PC-9 (cell line): ENCODE measurements at places on chromosomes 12 and 14.

DNA sequence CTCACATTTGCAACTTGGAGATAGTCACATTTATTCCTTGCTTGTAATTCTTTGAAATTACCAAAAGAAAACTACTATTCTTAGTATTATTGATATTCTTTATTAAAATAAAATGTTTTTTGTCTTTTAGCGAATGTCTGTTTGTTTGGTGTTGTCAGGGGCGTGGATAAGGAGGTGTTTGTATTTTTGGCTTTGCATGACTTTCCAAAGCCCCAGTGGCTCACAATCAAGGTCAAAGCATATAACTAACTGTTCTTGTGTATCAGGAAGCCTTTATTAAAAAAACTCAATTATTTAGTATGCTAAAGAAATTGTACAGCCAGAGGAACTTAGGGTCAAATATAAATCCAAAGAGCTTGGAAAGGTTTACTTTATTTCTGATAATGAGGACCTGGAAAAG lies 17.9 kb downstream of the GPHB5 start:
- H3K27me3 ChIP-seq = no peaks in the 10 kb centered on the region
- H3K36me3 ChIP-seq = no peaks in the 10 kb centered on the region
- no peaks in the 10 kb centered on the region for H3K4me1 ChIP-seq

GRCh38 chr14:51498411-51499227 lies 153.1 kb upstream of the FRMD6 start:
- no peak for DNase-seq
- H3K27ac ChIP-seq = no peak overlapping the region
- H3K4me1 ChIP-seq = no peaks in the 10 kb centered on the region
- no peaks in the 10 kb centered on the region for H3K27me3 ChIP-seq
- no peaks in the 10 kb centered on the region for H3K36me3 ChIP-seq

- no peak overlapping the region for H3K4me3 ChIP-seq
- DNase-seq = no peak
Observed at GRCh38 chr14:85947461-85948139, 417.7 kb downstream of the FLRT2 start.

- H3K4me3 ChIP-seq = no peak overlapping the region
- no peaks in the 10 kb centered on the region for H3K27me3 ChIP-seq
- 0 out of 2 replicates have a peak, but pooled peaks cover 7% of the 10 kb centered on the region for H3K4me1 ChIP-seq
- no peaks in the 10 kb centered on the region for H3K36me3 ChIP-seq
- H3K27ac ChIP-seq = no peak overlapping the region
Observed at GRCh38 chr12:83763425-83763824, 1076.7 kb downstream of the TMTC2 start.
